Renal cortical epithelial cell (primary cell): ENCODE measurements at places on chromosomes 16 and 17.

DNA sequence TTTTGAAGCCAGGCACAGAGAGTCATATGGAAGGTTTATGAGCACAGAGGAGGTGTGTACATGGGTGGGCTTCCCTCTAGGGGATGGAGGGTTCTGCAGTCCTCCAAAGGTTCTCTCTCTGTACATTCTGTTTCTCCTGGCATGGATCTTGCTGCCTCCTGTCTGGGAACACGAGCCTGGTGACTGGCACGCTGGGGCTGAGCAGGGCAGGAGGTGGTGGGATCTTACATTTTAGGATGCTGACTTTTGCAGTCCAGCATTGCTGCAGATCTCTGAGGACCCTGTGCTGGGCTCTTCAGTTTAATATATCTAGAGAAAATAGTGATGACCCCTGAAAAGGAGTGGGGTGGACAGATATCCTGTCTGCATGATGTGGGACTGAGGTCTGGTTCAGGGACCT, 23.0 kb downstream of the FOXL1 start:
- no peak for DNase-seq

DNA sequence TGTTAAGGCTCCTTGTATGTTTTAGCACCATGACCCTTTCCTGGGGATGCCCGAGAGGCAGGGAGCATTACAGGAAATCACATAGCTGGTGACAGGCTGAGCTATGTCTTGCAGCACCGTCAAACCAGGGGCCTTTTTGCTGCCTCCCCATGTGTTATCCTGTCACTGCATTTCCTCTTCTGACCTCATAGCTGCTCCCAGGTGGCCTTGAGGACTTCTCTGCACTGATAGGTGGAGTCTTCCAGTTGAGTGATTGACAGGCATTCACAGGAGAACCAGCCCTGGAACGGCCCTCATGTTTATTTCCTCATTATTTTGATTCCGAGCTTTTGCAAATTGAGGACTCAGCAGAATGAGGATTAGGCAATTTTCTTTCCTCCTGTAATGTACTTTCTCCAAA, 349.6 kb downstream of the HAPSTR1 start:
- DNase-seq, result peak; percentile 32

DNA sequence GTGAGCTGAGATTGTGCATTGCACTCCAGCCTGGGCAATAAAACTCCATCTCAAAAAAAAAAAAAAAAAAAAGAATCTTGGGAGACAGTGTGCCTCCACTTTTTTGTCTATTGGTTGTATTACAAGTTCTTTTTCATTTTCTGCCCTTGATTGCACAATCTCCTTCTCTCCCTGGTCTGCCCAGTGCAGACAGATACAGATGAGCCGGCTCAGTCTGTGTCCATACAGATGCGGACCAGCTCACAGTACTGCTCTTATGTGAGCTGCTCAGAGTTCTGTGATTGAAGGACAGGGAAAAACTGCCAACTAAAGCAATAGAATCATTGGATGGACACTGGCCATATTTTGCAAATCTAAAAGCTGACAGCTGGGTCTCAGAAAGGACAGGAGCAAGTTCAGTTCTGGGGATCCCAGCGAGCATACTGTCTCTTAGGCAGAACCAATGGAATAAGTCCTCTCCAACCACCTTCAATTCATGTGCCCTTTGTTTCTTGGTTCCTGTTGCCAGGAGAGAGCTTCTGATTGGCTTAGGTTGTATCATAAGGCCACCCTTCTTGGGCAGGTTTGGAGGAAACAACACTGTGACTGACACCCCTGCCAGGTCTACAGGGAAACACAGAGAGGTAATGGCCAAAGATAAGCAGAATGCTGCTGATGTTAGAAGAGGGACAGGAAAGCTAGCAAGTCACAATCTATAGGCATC, 495.6 kb upstream of the HSBP1 start:
- DNase-seq, result no peak

DNA sequence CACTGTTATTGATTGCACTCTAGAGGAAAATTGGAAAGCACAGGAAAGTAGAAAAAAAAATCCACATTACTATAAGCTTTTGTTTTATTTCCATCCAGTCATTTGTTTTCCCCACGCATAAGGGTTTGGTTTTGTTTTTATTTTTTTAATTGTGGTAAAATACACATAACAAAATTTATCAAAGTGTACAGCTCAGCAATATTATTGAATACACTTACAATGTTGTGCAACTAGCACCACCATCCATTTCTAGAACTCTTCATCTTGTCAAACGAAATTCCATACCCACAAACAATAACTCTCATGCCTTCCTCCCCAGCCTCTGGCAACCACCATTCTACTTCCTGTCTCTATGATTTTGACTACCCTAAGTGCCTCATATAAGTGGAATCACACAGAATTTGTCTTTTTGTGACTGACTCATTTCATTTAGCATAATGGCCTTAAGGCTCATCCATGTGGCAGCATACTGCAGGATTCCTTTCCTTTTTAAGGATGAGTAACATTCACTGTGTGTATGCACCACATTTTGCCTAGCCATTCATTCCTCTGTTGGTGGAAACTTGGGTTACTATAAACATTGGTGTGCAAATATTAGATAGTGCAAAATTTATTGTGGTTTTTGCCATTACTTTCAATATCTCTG, 11.1 kb downstream of the SPPL2C start:
- no peak for DNase-seq

GRCh38 chr17:77958716-77959125, 218 bp downstream of the TNRC6C start:
- DNase-seq, result no peak

DNA sequence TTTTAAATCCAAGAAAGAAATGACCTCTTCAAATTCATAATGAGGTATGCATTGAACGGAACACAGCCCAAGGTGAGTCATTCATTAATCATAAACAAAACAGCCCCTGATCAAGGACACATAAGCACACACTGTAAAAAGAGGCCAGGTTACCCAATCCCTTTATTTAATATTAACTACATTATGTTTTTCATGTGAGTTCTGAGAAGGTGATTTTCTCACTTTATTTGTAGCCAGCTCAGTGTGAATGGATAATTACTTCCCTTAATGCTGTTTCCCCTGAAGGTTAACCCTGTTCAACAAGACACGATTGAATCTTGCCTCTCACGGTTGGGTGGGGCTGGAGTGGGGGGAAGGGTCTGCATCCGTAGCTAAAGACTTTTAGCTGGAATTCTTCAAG, 257.3 kb upstream of the SALL1 start:
- DNase-seq, result peak; percentile 98

GRCh38 chr16:57137043-57137442, 44.7 kb downstream of the CPNE2 start:
- no peak for DNase-seq

- DNase-seq, result no peak
Measured at GRCh38 chr17:83084214-83084613, 4.8 kb downstream of the METRNL start.

- no peak for DNase-seq
Measured at GRCh38 chr16:29811896-29812665, at the start of gene PRRT2. Gene PRRT2, plus strand, starts transcription at chr16:29812193. Its CDS starts 862 bp downstream, at chr16:29813055.

DNA sequence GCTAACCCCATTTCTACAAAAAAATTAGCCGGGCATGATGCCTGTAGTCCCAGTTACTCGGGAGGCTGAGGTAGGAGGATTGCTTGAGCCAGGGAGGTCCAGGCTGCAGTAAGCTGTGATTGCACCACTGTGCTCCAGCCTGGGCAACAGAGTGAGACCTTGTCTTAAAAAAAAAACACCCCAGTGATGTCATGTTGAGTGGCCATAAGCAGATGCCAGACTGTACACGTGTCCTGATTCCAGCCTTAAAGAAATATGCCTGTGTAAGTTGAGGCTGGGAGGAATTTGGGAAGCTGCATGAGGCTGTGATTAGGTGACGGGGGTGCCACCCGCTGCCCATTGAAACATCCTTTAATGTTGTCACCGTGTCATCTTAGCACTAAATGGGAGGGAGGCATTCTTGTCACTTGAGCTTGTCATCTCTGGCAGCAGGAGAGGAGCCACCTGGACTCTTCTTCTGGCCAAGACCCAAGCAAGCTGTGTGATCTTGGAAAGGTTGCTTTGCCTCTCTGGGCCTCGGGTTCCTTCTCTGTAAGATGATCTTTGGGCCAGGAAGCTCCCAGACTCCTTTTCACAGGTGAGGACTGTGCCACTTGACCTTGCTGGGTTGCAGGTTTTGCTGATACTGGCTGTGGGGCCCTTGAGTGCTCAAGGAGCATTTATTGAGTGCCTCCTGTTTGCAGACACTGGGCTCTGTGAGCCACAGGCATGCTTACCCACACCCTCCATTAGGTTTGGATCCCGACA, 98.3 kb upstream of the CIBAR2 start:
- DNase-seq, result peak; percentile 75

GRCh38 chr16:8370374-8371270, 219.7 kb downstream of the TMEM114 start:
- peak; percentile 1 for DNase-seq

- DNase-seq, result no peak
Measured at GRCh38 chr17:42337442-42337841, 49.1 kb downstream of the STAT5A start.

DNA sequence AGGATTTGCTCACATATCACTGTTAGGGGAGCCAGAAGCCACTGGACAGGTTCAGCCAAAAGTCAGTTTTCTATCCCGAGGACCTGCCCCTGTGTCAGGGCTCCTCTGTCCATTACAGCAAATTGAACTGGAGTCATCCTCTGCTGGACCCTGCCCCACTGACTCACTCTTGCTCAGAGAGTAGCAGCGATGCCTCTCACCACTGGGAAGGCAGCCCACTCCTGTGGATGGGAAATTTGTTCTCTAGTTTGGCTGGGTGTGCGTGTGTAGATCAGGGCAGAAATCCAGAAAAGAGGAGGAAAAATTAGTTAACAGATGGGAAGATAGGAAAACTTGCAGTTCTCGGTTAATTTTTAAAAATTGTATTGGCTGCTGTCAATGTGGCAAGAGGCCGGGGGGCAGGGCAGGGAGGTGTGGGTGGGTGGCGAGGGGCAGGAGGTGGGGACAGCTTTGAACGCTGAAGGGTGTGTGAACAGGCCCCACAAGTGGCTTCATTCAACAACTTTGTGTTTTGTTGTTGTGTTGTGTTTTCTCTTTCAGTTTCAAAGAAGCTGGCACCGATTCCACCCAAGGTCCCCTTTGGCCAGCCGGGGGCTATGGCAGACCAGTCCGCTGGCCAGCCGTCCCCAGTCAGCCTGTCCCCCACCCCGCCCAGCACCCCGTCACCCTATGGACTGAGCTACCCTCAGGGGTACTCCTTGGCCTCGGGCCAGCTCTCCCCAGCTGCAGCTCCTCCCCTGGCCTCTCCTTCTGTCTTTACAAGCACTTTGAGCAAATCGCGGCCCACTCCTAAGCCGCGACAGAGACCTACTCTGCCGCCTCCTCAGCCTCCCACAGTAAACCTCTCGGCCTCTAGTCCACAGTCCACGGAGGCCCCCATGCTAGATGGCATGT, 33.6 kb downstream of the ELAC2 start:
- peak; percentile 2 for DNase-seq

GRCh38 chr17:10031127-10031526, 126.1 kb upstream of the RCVRN start:
- DNase-seq, result no peak

DNA sequence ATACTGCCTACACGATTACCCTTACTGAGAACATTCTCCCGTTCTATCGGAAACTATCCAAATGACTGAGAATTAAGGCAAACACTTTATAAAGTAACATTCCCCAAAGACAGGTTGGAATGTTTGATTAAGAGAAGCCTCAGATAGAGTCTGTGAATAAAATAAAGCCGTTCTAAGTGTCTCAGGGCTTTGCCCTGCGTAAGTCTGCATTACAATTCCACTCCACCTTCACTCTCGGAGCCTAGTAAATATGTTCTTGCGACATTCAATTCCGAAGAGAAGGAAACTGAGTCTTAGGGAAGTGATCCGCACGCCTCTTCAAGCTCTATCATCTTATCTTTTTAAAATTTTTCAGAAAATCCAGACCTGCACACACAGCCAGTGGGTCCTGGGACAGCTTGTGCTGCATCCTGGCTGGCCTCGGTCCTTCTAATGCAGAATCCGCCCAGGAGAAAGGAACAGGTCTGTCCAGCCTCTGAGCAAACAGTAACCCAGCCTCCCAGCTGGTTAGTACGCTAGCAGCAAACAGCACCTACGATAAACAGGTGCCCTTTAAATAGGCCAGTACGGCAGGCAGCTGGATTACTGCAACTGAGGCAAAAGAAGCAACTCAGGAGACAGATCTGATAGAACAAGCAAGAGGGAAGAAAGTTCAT, 254.1 kb upstream of the IRX3 start:
- DNase-seq, result no peak

DNA sequence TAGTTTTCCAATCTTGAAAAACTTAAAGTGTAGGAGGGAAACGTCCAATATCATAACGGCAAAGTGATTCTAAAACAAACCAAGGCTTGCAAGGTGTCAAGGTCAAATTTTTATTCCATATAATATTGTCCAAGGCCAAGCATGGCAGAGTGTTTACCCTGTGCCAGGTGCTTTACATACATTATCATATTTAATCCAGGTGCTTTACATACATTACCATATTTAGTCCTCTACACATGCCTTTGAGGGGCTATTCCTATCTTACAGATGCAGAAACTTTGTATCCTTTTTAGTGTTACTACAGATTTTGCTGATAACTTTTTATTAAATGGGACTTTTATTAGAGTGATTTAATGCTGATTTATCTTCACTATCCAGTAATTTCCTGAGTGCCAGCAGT, 23.9 kb downstream of the MAF start:
- DNase-seq, result no peak

GRCh38 chr16:21084631-21085225, 65.9 kb downstream of the DNAH3 start:
- no peak for DNase-seq

DNA sequence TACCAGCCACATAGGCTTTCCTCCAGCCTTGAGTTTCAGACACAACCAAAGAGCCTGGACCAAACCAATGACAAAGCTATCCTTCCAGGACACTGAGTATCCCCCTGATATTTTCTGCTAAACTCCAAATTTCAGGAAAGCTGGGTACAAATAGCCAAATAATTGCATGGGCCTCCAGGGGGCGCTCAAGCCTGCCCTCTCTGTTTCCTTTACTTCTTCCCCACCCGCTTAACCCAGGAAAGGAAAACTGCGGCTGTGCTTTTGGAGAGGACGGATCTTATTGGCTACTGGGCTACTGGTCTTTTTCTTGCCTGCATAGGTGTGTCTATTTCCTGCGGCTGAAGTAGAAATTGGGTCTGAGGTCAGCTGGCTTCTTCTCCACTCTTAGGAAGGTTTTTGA, 30.1 kb downstream of the GNGT2 start:
- DNase-seq, result peak; percentile 30

GRCh38 chr16:64346080-64346479, 775.8 kb downstream of the CDH11 start:
- no peak for DNase-seq

DNA sequence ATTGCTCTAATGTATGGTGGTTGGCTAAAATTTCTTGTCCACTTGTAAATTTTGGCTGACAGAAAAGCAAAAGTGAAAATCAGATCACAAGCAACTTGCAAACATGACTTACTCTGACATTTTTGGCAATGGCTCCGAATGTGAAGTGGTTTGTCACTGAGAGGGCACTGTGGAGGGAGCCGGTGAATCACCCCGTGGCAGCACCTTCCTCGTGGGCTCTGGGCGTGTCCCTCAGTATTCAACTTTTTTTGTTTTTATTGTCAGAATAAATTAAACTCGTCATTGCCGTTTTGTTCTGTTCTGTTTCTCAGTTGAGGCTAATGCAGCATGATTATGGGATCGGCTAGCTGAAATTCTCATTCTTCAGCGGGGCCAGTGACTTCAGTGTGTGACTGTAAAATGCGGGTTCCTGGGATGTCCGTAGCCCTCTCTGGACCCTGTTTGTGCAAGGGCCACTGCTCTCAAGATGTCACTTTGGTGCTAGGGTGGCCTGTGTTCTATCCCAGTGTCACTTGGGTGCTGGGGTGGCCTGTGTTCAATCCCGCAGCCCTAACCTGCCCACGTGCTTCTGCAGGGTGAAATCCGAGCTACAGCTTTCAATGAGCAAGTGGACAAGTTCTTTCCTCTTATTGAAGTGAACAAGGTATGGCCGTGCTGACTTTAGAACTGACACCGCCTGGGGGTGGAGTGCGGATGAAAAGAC, 48.8 kb downstream of the RPA1 start:
- no peak for DNase-seq
